Left lung (tissue), 14 donors: ENCODE measurements at places on chromosomes 5 and 9. TPM values are rescaled to one million over a fixed set of nuclear protein-coding genes. Genes with fewer than 3 reads are reported as not detected.

The MYMK gene
- polyA plus RNA-seq = not detected

DNA sequence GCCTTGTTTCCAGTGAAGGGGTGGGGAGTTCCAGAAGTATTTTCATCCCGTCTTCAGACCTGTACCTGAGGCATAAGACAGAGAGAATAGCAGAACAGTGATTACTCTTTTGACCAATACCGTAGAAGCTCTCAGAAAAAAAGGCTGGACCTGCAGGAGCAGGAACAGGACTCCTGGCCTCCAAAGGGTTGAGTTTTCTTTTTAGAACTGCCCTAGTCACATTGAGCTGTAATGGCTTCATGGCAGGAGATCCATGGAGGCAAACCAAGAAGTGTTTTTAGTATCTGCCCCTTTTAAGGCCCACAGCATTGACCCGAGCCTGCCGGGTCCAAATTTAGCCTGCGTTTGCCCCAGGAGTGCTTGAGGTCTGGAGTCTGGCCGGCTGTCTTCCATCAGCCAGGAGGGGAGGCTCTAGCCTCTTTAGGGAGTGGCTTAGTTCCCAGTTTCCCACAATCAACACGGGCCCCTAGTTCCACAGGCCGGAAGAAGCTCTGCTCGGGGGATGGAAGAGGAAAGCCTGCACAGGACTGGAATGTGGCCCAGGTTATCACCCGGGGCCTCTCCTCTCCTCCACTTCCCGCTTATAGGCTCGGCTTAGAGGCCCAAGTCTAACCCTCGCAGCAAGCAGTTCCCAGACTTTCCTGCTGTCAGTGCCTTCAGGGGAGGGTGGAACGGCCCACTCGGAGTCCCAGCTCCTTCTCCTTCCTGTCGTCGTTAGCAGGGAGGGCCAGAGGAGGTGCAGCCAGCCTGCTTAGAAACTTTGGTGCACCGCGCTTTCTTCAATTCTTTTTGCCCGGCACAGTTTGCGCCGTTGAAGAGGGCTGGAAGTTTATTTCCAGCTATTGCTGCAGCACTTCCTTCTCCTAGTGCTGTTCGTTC, 80.7 kb downstream of the C9orf152 start:
- H3K4me3 ChIP-seq = peak overlapping the region; percentile 28
- no peak for DNase-seq
- peak overlapping the region; percentile 85 for H3K27ac ChIP-seq
- H3K36me3 ChIP-seq = no peaks in the 10 kb centered on the region
- no peaks in the 10 kb centered on the region for H3K27me3 ChIP-seq

The CEL gene
- polyA plus RNA-seq = 1.9 TPM

The MYOT gene
- polyA plus RNA-seq = 2.0 TPM

DNA sequence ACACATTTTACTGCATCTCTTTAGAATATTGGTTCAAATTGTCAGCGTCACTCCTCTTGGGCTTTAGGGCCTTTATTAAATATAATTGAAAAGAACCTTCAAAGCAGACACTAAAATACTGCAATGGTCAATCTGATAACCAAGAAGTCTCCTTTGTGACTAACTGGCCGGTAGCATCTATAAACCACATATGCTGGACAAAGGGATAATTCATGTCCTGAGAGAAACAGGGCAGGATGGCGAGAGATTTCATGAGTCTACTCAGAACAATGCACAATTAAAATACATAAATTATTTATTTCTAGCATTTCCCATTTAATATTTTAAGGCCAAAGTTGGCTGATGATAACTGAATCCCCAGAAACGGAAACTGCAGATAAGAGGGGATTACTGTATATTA, 1083.4 kb upstream of the CDH18 start:
- H3K4me1 ChIP-seq = no peaks in the 10 kb centered on the region
- no peak overlapping the region for H3K4me3 ChIP-seq

DNA sequence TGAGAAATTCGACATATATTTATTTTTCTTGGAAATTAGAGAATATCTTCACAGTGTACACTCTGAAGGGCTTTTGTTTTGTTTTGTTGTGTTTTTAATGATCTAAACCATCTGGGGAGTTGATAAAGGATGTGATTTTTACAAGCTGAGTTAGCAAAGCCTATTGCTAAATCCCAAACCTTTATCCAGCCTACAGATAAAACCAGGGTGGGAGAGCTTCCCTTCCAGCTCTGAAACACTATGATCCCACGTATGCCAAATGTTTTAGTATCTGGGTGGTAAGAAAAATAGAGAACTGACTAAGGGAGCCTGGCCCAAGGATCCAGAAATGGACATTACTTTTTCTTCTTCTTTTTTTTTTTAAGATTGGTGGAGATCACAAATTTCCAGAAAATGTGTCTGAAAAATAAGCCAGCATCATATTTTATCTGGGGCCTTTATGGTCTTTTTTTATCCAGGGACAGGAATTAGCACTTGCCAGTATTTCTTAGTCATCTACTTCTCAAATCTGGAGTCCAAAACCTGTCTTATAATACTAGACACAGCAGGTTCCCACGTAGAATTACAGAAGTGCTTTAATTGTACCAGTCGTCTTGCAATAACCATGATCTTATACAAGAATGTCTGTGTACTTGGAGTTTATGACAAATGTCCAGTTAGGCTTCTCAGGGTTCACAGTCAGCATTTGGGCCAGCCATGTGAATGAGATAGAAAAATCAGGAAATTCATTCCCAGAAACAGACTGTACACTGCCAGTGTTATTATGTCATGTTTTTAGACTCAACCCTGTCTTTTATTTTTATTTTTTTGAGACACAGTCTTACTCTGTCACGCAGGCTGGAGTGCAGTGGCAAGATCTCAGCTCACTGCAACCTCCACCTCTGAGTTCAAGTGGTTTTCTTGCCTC, 290.8 kb upstream of the MPDZ start:
- peaks cover 5% of the 10 kb centered on the region for H3K4me1 ChIP-seq
- DNase-seq = no peak
- H3K4me3 ChIP-seq = no peak overlapping the region
- no peak overlapping the region for H3K27ac ChIP-seq
- H3K27me3 ChIP-seq = no peaks in the 10 kb centered on the region

The UNC13B gene
- polyA plus RNA-seq = 70.0 TPM

GRCh38 chr9:94826644-94827410, 100.3 kb downstream of the AOPEP start:
- H3K27ac ChIP-seq = peak overlapping the region; percentile 69
- DNase-seq = no peak
- no peak overlapping the region for H3K4me3 ChIP-seq

GRCh38 chr5:1638658-1639400, 115.1 kb upstream of the LPCAT1 start:
- no peak overlapping the region for H3K27ac ChIP-seq
- no peaks in the 10 kb centered on the region for H3K4me1 ChIP-seq

- peak overlapping the region; percentile 26 for H3K4me3 ChIP-seq
- no peaks in the 10 kb centered on the region for H3K36me3 ChIP-seq
- peaks cover 12% of the 10 kb centered on the region for H3K4me1 ChIP-seq
- no peak for DNase-seq
- peaks cover 37% of the 10 kb centered on the region for H3K27me3 ChIP-seq
Measured at GRCh38 chr5:139903795-139904565, 108.4 kb downstream of the PSD2 start.

The PTGDS gene
- polyA plus RNA-seq = 27.2 TPM

The SMC2 gene
- 40.3 TPM for polyA plus RNA-seq

DNA sequence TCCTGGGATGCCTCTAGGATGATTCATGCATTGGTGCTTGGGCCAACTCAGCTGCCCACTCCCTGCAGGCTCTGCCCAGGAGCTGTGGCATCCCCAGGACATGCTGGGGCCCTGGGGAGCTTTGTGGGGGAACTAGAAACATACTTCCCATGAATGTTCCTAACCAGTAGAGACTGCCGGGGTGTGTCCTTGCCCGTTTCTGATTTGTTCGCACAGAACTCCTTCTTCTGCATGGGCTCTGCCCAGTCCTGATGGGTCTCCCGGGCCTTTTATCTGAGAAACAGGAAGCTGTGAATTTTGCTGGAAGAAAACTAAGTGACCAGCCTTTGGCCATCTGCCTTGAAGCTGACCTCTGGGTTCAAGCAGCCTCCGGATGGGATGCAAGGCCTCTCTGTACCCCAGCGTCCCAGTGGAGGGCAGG, 71.6 kb upstream of the RNU6ATAC start:
- no peak for DNase-seq
- peaks cover 42% of the 10 kb centered on the region for H3K27me3 ChIP-seq
- H3K4me3 ChIP-seq = no peak overlapping the region
- no peak overlapping the region for H3K27ac ChIP-seq
- no peaks in the 10 kb centered on the region for H3K36me3 ChIP-seq
- peaks cover 1% of the 10 kb centered on the region for H3K4me1 ChIP-seq

DNA sequence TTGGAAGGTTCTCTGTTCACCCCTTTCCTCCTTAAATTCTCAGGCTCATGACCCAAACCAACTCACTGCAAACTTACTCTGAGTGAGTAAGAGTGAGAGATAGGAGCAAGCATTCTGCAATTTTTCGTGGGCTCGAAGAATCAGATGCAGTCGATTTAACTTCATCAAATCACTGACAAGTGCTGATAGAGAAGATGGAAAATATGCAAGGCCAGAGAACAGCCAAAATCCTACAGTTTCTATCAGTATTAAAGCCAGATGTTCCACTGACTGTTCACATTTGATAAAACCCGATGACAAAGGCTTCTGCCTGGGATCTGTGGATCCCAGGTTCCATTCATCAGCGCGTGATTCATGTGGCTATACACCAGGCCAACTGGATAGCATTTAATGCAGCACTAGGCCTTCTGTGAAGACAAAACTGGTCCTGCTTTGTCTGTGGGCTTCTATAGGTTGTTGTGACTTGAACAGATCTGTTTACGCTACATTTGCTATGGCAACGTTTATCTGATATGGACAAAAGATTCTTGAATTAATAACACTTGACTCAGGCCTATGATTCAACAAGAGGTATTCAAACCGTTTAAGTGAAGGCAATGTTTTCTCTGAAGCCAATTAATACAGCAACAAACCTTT, 251.2 kb downstream of the NFIB start:
- H3K27ac ChIP-seq = peak overlapping the region; percentile 53
- H3K4me1 ChIP-seq = no peaks in the 10 kb centered on the region
- H3K36me3 ChIP-seq = no peaks in the 10 kb centered on the region
- DNase-seq = peak; percentile 71
